ENCODE measurements at places on chromosomes 5 and 9.
A peak's percentile ranks its signal among the peaks of the same experiment; 100 is the strongest.

DNA sequence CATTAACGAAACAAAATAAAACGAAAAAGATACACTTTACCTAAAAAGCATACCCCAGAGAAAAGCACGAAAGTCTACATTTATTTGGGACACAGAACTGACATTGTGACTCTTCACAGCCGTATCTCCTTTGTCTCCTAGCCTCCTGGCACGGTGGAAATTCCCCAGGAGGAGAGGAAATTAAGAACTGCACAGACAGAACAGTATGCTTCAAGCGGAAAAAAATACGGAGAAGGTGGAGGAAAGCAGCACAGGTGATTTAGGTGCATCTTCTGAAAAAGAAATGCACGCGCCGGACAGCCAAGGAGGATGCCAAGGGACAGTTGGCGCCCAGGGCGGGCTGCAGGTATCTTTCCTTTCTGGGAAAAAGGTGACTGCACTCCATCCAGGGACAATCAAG, 32.0 kb downstream of the DDX31 start:
- no peak for DNase-seq

GRCh38 chr5:144352330-144352729, 181.7 kb downstream of the KCTD16 start:
- DNase-seq: no peak

DNA sequence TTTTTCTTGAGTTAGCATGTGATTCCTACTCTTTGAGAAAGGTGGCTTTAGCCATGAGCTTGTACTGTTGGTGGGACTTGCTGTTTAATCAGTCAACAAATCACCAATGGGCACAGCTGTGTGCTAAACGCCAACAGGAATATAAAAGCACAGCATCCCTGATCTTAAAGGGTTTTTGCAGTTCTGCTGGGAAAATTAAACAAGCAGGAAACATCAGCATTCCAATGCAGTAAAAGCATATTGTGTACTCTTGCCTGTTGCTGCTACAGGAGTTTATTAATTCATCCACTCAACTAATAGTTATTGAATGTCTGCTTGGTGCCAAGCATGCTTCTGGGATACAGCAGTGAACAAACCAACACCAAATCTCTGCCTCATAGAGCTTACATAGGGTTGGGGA, 27.4 kb upstream of the F2RL1 start:
- no peak for DNase-seq

GRCh38 chr5:142106061-142106460, 2.5 kb upstream of the NDFIP1 start:
- no peak for DNase-seq

DNA sequence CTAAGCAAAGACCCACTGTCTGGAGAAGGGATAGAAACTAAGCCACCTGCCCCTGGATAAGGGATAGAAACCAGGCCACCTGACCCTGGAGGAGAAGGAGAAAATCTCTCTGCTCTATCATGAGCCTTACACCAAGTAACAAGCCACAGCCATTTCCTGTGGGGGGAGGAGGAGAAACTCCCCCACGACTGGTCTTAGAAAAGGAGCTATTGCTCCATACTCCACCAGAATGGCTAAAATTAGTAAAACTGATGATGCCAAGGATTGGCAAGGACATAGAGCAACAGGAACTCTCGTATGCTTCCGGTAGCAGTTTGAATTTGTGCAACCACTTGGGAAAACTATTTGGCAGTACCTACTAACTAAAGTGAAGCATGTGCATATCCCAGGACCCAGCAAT, 70.8 kb downstream of the ACTL7B start:
- DNase-seq: no peak

- no peak for DNase-seq
These were observed 27.8 kb downstream of the TNFSF15 start for GRCh38 chr9:114777821-114778609.

- DNase-seq: no peak
These were observed 122.5 kb downstream of the NPR3 start for GRCh38 chr5:32833663-32834062.

GRCh38 chr9:86723346-86723745, 224.0 kb downstream of the GAS1 start:
- no peak for DNase-seq

DNA sequence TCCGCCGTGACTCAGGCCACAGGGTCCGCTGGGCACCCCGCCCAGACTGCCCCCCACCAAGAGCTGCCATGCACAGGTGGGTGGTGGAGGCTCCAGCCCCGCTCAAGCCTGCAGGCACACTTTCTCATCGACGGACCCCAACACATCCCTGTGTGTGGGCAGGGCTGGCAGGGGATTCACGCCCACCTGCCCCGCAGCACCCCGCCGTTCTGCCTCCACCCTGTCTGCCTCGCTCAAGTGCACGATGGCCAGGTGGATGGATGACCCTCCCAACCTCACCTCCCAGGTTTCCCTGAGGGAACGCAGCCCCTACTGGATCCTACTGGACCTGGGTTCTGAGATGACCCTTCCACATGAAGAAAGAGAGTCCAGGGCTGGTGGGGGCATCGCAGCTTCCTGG, 26.1 kb upstream of the FCN1 start:
- no peak for DNase-seq

- DNase-seq: no peak
These were observed 69.0 kb downstream of the MTAP start for GRCh38 chr9:21871256-21871975.

GRCh38 chr5:151459680-151460324, 12.4 kb downstream of the SLC36A1 start:
- no peak for DNase-seq

DNA sequence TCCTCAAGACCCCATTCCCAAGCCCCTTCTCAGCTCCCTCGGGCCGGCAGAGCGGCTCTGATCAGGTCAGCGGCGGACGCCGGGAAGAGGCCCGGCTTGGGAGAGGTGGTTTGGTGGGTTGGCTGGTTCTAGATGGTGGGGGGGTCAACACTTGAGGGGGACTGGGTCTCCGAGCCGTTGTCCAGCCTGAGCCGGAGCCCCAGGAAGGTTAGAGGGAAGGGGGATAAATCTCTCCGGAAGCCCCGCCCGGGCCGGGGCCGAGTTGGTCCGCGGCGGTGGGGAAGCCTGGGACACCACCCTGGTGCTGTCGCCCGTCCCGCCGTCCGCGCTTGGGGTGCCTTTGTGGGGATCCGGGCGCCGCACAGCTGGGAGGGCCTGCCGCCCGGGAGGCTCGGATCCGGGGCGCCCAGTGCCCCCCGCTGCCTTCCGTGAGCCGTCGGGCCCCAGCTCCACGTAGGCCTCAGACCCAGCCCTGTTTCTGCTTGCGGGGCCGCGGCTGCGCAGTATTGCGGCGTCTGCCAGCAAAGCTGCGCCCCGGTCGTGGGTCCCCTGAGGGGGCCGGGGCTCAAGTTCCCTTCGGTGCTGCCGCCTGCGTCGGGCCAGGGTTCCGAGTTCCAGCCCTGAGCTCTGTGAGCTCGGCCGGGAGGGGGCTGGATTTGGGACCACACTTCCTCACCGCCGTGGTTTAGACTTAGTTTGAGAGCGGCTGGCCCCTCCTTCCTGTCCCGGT, 542 bp upstream of the TRIM52 start:
- no peak for DNase-seq

DNA sequence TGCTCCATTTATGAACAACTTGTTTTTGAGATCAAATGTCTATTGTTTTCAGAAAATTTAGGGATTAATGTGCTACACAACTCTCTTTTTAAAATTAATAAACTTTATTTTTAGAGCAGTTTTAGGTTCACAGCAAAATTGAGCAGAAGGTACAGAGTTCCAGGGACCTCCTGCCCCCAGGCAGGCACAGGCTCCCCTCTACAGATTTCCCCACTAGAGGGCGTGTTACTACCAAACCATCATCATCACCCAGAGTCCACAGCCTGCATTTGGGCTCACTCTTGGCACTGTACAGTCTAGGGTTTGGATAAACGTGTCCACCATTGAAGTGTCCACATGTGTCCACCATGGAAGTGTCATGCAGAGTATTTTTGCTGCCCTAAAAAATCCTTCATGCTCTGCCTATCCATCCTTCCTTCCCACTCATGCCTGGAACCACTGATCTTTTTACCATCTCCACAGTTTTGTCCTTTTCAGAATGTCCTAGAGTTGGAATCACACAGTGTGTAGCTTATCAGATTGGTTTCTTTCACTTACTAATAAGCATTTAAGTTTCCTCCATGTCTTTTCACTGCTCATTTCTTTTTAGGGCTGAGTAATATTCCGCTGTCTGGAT, 61.7 kb downstream of the MRPL36 start:
- DNase-seq: no peak

DNA sequence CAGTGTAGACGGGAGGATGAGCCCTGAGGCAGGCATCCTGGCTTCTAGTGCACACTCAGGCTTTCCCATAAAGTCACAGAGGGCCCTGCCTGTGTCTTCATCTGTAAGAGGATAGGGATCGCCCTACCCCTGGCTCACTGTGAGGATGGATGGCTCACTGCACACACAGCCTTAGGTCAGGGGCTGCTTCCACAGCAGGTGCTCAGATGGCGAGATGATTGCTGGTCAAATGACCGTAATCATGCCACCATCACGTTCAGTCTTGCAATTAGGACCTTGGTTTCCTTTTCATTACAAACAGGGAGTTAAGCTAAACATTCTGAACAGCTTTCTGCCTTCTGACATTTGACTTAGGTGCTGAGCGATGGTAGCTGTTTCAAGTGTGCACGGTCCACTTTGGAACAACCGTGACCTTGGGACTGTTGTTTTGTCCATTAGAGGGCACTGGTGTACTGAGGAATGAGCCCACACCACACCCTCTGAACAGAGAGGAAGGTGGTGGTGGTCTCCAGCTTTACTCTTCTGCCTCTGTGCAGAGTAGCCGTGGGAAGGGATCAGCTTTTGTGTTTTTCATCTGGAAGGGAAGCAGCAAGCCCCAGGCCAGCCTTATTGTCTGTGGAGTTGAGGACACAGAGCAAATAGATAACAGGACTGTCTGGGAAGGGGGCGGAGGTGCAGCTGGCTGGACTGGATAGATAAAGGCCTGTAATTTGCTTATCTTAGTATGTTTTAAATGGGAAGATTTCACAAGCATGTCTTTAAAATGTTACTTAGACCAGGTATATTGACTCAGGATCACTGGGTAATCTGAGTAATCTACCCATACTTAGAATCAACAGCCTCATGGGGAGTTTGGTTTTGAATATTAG, 183.1 kb downstream of the TRIO start:
- peak; percentile 25 for DNase-seq

DNA sequence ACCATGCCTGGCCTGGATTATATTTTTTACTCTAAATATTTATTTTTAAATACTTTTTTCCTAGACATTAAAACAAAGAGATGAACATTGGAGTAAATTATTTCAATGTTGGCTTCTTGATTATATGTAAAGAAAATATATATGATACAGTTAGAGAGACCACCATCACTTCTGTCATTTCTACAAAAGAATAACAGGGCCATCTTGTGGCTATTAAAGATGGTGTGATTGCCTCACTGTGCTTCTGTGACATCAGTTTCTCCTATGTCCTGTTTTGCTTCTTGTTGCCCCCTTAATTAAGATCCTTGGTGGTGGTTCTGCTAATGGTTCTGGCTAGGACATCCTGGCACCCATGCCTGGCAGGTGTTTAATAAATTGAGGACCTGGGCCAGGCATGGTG, 32.9 kb downstream of the NDFIP1 start:
- no peak for DNase-seq

GRCh38 chr5:145220481-145220880, 614.7 kb downstream of the PRELID2 start:
- DNase-seq: no peak

DNA sequence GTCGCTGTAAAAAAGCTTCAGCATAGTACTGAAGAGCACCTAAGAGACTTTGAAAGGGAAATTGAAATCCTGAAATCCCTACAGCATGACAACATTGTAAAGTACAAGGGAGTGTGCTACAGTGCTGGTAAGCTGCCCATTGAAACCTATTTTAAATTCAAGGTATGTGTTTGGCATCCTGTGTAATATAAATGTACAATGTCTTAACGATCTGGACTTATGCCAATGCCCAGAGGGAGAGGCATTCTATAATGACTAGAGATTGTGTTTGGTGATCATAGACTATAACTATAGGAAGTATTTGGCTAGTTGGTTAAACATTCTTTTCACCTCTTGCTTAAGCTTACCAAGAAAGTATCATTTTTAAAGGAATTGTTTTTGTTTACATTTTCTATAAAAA, 95.7 kb downstream of the INSL6 start:
- DNase-seq: peak; percentile 62

- no peak for DNase-seq
These were observed 28.1 kb downstream of the ANKHD1 start for GRCh38 chr5:140429724-140430123.

DNA sequence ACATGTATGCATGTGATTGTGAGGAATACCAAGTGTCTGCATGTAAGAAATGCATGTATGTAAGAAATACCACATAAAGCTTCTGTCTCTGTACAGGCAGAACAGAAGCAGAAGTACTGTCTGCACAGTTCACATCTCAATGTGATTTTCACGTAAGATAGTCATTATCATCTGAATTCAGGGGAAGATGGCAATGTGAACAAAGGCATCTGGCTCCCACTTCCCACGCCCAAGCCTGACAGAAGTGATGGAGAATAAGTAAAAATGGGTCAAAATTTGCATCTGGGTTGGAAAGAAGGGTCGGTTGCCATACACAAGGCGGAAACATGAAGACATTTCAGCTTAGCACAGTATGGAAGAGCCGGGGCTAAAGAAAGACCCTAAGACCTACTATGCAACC, 71.7 kb downstream of the SUSD1 start:
- DNase-seq: no peak

GRCh38 chr9:133916159-133916541, 76.0 kb downstream of the VAV2 start:
- DNase-seq: no peak

- DNase-seq: no peak
These were observed 28.5 kb downstream of the TRIO start for GRCh38 chr5:14171621-14172020.

DNA sequence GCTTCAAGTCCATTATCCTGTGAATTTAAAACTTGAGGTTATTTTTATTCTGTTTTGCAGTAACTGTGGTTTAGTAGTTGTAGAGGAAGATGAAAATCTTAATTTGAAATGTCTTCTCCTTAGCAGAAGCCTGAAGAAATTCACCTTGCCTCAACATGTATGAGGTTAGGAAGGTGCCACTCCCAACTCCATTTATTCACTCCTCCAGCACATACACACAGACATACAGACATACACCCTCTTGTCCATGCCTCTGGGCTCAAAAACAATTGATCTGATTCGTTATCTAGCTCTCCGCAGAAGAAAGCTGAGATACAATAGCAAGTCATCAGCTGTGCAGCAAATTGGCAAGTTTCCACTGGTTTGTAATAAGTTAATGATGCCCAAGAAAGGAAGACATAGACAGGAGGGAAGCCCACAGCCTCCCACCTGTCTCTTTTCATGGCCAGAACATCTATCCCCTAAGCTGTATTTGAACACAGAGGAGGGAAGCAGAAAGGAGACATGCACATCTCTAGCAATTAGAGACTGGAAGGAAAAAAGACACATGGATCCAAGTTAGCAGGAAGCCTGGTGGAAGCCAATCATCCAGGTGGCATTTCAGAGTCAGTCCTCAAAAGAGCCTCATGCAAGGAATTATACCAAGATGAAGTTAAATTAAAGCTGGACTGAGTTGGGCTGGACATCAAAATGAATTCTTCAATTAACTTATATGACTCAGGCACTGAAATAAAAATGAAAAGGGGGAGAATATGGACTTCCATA, 257.9 kb downstream of the ASTN2 start:
- DNase-seq: no peak

GRCh38 chr9:85202596-85202995, 533.1 kb downstream of the NTRK2 start:
- DNase-seq: no peak

Data from NCI-H2081 treated with DMSO at 0.1 percent for 48 hours (cell line).